ENCODE measurements at places on chromosomes 7 and 10.

GRCh38 chr7:116952635-116953371 is 498 bp upstream of the ST7 start:
- no peak for DNase-seq

GRCh38 chr7:99843808-99844207 is 16.0 kb downstream of the CYP3A43 start:
- no peak for DNase-seq

DNA sequence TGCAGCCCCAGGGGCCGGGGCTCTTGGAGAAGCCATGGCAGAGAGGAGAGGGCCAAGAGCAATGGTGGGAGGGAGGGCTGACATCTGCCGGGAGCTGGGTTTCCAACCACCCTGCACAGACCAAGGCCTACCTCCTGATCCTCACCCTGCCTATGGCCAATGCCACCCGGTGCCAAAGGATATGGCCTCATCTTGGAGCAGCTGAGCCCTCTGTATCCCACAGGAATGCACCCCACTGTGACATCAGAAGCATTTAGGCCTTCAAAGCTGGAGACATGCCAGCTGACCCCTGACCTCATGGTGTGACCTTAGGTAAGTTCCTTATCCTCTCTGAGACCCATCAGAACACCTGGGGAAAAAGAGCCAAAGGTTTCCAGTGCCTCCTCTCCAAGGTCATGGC is 113.6 kb upstream of the ZMIZ1 start:
- no peak for DNase-seq

DNA sequence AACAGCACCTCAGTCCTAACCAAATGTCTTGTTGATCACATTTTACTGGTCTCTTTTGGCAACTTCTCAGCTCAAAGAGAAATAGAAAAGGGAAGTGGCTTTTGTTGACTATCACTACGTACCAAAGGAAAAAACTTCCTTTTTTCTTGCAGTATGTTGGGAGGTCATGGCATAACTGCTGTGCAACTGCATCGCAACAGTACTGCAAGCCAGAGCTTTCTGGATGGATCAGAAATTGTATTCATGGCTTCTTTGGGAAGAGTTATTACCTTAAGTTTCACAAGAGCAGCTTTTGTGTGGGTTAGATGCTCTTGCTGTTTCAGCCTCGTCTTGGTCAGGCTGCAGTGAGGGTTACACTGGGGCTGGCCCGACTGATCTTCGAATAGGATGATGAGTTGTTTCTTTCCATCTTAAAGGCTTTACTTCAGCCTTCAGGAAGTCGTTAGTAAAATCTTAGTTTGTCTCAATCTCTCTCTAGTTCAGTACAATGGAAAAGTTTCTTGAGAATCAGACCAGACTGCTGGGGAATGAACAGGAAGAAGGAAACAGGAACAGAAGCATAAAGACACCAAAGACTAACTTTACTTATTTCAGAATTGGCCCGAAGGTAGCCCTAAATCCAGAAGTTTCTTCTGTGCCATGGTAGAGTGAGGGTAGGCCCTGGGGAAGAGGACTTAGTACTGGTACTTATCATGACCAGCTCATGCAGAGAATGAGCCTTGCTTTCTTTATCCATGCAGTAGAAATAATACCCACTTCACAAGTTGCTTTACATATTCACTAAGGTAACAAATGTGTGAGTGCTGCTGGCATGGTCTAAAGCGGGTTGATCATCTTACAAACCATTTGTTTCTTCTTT is 153.6 kb downstream of the CELF2 start:
- no peak for DNase-seq

DNA sequence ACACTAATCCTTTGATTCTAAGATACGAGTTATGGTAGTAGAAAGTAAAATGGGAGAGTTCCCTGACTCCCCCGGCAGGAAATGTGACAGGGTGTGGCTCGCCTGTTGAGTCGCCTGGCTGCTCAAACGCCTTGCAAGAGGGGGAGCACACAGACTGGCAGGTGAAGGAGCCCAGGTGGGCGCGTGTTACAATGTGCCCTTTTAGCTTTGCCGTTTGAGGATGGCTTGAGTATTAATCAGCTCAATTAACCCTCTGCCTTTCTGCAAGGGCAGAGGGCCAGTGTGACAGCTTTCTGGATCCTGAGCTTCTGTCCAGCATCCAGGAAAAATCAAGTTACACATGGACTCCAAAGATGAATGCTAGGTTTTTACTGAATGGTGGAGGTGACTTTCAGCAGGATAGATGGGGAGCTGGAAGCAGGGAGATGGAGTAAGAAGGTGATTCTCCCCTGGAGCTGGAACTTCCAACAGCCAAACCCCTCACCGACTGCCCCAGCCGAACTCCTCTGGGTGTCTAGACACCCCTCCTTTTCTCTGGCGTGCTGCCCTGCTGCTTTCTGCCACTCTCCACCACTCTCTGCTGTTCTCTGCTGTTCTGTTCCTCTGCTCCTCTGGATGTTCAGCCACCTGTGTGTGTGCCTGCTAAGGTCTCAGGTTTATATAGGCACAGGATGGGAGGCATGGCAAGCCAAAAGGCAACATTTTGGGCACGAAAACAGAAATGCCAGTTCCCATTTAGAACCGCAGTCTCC is 548.8 kb upstream of the KCND2 start:
- DNase-seq = no peak

DNA sequence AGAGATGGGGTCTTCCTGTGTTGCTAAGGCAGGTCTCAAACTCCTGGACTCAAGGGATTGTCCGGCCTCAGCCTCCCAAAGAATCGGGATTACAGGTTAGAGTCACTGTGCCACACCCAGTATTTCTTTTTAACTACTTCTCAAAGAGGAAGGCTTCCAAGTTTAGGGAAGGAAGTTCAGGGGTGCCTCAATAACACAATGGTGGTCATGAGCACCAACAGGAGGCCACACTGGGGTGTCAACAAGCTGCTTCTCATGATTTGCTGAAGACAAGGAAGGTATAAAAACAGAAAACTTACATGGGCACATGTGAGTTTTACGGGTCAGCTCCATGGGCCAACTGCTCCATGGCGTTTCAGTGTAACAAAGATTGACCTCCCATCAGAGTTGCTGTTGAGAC is 160.5 kb downstream of the TNS3 start:
- DNase-seq = no peak

DNA sequence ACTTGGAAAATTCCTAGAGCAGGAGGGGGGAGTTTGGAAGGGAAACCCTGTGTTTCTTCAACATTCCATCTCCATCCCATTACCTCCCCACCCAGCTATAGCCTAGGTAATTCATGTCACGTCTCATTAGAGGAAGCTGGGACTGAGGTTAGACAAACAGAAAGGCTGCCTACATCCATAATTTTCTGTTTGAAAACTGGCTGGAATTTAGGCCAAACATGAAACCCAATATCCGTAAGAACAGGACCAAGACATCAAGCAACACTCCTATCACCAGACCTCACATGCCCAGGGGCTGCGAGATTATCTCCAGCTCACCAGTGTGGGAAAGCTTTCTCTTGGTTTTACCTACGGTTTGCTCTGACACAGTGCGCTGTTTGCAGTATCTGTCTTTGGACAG is 316.3 kb downstream of the FRMD4A start:
- no peak for DNase-seq

DNA sequence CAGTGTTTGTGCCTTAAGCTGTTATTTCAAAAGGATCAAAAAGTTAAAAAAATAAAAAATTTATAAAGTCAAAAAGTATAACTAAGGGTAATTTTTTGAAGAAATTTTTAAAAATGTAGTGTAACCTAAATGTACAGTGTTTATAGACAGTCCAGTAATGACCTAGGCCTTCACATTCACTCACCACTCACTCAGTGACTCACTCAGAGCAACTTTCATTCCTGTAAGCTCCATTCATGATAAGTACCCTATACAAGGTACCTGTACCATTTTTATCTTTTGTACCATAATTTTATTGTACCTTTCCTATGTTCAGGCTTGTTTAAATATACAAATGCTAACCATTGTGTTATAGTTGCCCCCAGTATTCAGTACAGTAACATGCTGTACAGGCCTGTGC is 21.5 kb downstream of the DNAJC9 start:
- no peak for DNase-seq

DNA sequence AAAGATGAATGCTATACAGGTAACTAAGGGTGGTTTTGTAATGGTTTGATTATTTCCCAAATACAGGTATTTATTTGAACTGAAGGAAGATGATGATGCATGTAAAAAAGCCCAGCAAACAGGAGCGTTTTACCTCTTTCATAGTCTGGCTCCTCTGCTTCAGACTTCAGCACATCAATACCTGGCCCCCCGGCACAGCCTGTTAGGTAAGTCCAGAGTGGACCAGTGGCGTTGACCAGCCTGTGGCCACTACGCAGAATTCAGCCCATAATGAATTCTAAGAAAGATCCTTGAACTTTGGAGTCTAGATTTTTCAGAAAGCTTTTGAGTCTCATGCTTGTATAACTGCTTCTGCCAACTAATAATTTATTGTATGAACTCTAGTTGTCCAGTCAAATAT is 9.7 kb downstream of the NUDT13 start:
- DNase-seq = no peak

GRCh38 chr10:16957038-16957437 is 139.8 kb upstream of the RSU1 start:
- DNase-seq = no peak

GRCh38 chr10:30348378-30348776 is 701 bp downstream of the MTPAP start:
- DNase-seq = no peak

DNA sequence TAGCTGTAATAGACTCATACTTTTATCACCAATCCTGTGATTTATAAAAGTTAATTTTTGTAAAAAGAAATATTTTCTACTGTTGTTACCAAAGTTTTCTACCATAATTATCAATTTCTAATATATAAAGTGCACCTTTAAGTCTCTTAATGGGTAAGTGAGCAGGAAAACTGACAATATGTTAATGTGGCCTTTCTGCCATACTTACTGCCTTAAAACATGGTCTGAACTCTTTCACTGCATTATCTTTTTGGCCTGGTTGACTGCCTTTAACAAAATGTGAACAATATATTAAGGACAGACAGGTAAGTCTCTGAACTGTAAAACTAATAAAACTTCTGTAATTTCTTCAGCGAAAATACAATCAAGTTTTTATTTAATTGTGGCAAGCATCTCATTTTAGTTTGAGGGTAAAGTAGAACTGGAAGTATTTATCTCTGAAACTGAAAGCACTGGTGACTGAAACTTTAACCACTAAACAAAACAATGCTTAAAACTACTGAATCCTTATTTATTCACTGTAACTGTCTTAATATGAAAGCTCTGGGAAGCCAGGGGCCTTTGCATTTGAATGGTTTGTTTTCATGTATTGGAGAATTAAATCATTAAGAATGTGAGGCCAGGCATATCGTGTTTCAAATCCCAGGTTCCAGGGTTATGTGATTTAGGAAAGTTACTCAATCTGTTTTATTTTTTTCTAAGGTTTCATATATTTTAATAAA is 948.8 kb upstream of the POT1 start:
- no peak for DNase-seq

GRCh38 chr10:104273899-104274575 is 5.1 kb downstream of the GSTO2 start:
- DNase-seq = no peak

GRCh38 chr7:522071-522950 is 2.7 kb upstream of the PDGFA start:
- DNase-seq = no peak

GRCh38 chr7:139618482-139619366 is 95.2 kb downstream of the CLEC2L start:
- DNase-seq = no peak

DNA sequence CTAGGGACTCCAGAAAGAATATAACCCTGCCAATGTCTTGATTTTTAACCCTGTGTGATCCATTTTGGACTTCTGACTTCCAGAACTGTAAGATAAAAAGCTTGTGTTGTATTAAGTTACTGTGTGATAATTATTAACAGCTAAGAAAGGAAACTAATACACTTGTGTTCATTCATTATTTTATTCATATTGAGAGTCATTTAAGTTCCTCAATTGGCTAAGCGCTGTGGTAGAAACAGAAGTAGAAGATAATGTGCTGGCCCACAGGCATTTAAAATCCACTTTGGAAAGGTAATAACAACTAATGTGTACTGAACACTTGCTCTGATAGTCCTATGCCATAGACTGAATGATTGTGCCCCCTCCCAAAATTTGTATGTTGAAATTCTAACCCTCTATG is 471.7 kb upstream of the GHITM start:
- DNase-seq = no peak

GRCh38 chr10:77321838-77322237 is 315.8 kb downstream of the KCNMA1 start:
- no peak for DNase-seq

DNA sequence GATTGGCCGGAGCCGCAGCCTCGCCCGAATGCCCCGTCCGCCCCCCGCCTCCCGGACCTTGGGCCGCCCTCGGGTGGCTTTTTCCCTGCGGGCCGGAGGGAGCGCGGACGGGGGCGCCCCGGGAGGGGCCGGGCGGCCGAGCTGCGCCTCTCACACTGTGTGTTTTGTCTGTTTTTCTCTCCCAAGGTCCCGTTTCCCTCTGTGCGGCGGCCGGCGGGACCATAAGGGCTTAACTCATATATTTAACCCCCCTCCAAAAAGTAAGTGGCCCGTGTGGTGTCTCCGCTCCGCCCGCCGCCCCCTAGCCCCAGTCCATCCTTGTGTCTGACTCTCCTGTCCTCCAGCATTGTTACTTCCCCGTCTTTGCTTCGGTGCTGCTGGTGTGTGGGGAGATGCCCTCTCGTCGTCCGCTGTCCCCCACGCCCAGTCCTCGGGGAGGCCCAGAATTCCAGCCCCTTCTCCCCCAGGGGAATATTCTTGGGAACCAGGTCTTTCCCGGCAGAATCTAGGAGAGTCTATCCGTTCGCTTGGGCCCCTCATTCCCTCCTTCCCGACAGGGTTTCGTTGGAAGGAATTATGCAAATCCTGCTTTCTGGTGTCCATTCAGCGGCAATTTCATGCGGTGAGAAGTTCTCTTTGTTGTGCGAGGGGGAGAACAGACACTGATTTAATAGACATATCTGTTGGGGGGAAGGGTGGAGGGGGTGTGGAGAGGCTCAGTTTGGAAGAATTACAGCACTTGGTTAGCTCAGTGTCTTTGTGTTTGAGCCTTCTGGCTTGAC is 1.3 kb downstream of the LCOR start:
- no peak for DNase-seq

DNA sequence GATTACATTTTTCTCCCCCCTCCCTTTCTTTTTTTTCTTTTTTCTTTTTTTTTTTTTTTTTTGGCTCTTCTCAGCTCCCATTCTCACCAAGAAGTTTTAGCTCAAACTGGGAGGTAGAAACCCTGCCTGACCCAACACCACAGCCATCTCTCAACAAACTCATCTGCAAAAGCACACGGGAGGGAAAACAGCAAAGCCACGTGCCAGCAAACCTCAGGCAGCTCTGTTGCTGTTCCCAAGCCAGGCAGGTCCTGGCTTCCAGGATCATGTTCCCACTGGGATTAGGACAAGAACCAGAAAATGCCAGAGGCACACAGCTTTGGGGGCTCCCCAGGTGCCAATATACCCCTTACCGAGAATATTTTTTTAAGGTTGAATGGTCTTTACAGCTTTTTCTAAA is 56.7 kb downstream of the ITIH5 start:
- DNase-seq = no peak

DNA sequence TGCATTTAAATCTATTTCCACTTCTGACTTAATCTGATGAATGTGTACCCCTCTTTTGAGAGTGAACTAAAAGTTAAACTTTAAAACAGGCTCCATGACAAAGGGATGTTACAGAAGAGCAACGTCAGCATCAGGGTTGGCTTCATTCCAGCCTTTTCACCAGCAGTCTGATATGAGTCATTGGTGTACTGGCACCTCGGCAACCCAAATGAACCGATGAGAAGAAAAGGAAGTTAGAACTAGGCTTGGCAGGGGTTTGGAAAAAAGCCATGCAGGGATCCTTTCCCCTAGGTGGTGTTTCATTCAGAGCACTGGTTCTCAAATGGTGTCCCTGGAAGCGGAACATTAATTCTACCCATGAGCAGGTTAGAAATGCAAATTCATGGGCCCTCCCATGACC is 53.6 kb downstream of the SEC61G start:
- no peak for DNase-seq
